ENCODE measurements at places on chromosomes 16 and 17.

GRCh38 chr17:64386412-64387144, 4.1 kb downstream of the PECAM1 start:
- DNase-seq, result no peak
- peaks cover 5% of the 10 kb centered on the region for H3K27me3 ChIP-seq
- H3K36me3 ChIP-seq, result no peaks in the 10 kb centered on the region
- no peak overlapping the region for H3K4me3 ChIP-seq

- no peak overlapping the region for H3K4me3 ChIP-seq
- no peaks in the 10 kb centered on the region for H3K27me3 ChIP-seq
- H3K27ac ChIP-seq, result no peak overlapping the region
- DNase-seq, result no peak
- peaks cover 3% of the 10 kb centered on the region for H3K4me1 ChIP-seq
Measured at GRCh38 chr17:6098050-6098822, 28.1 kb downstream of the WSCD1 start.

GRCh38 chr17:69228018-69228417, 606 bp downstream of the ABCA10 start:
- DNase-seq, result no peak
- H3K36me3 ChIP-seq, result no peaks in the 10 kb centered on the region
- no peaks in the 10 kb centered on the region for H3K4me1 ChIP-seq
- H3K27ac ChIP-seq, result no peak overlapping the region
- no peak overlapping the region for H3K4me3 ChIP-seq

GRCh38 chr16:86199871-86200695, 301.1 kb downstream of the IRF8 start:
- H3K4me1 ChIP-seq, result peaks cover 3% of the 10 kb centered on the region
- no peaks in the 10 kb centered on the region for H3K36me3 ChIP-seq

DNA sequence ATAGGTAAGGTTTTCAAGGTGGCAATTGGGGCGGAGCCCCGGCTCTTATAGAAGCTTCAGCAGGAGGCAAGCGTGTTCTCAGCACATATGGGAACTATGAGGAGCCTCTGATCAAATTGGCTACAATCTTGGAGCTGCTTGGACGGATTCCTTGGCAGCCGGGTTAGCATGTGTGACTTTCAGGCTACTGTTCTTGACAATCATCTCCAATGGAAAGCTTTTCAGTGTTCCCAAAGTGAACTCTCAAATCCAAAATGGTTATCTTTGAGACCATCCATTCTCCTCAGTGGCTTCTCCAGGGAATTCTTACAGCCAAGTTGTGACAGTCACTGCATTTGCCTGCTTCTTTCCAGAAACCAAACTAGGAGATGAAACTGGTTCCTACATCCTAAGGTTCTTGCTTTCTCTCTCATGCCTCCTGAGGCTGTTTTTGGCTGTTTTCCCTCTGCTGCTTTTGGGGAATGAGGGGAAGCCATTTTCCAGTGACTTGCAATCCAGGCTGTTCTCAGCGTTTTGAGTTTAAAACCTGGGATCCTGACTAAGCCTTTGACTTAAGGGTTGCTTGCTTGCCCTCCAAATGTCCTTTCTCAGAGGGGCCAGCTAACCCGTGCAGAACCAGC, 10.9 kb downstream of the HAS3 start:
- H3K27ac ChIP-seq, result no peak overlapping the region
- H3K36me3 ChIP-seq, result peaks cover 74% of the 10 kb centered on the region
- H3K27me3 ChIP-seq, result no peaks in the 10 kb centered on the region

Measured in neuronal stem cell (in vitro differentiated cells).